ENCODE measurements at places on chromosomes 3 and 15. TPM values are rescaled to one million over a fixed set of nuclear protein-coding genes. Genes with fewer than 3 reads are reported as not detected.

Gene CCNDBP1
- 51.1 TPM for total RNA-seq

Gene CKMT1B
- total RNA-seq = not detected

Gene MYH15
- 2.0 TPM for total RNA-seq

Gene RAB6B
- 0.41 TPM for total RNA-seq

Gene TRNT1
- 69.0 TPM for total RNA-seq

Gene NUP210
- total RNA-seq = 16.0 TPM

Gene ALDH1L1
- total RNA-seq = 0.11 TPM

Data from A375 (cell line).